Hippocampal formation (tissue), 2 donors: ENCODE measurements at places on chromosomes 7 and 10.

DNA sequence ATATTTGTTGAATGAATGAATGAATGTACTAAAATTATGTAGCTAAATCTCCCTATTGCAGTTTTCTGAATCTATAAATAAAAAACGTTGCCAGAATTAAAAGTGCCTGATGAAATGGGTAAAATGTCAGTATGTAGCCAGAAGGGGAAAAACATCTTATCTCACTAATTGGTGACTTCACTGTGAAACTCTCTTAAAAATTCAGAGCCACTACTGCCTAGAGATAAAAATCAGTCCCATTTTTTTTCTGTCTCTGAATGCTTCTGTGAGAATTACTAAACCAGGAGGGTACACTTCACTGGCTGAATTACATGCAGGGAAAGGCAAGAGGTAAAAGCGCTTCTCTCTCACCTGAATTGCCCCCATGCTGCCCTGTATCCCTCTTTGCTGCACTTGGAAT, 69.6 kb upstream of the HPS1 start:
- DNase-seq, result no peak

DNA sequence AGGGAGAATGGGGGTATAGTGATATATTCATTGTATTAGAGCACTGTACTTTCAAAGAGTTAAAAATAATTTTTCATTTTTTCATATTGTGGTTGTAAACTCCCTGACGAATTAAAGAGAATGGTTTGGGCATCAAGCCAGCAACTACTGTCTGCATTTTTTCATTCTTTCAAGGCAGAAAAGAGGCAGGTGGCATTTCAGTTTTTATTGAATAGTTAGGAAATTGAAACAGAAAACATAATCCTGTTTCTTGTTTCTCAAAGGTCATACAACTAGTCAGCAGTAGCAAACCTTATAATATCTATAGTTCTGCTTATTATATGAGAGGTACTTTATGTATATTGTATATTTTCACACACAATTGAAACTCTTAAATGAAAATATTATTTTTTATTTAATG, 303.9 kb upstream of the KCND2 start:
- DNase-seq, result no peak

- DNase-seq, result no peak
Observed at GRCh38 chr10:49532461-49532860, 6.5 kb downstream of the ERCC6 start.

GRCh38 chr10:64067009-64067606, 545.9 kb downstream of the REEP3 start:
- no peak for DNase-seq

DNA sequence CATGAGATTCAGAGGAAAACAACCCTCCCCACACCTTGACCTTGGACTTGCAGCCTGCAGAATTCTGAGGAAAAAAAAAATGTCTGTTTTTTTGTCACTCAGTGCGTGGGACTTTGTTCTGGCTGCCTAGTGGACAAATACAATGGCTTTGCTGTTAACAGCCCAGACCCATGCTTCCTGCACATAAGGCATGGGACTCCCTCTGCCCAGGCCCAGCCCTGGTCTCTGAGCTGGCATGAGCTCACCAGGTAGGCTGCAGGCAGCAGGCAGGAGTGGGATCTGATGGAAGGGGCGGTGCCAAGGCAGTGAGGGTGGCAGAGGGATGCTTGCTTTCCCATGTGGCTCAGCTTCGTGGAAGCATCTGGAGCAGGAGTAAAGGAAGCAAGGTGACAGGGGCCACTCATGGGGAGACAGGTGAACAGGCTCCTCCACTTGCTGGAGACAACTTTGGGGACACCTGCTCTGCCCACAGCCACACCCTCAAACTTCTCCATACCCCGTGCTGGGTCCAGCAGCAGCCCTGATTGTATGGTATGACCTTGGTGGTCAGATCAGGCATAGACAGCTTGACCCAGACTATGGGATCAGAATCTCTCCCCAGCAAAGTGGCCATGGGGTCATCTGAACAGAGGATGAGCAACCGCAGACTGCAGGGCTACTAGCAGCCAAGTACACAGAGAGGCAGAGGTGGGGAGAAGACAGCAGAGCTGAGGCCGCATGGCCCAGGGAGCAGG, 27.0 kb downstream of the ANXA8 start:
- DNase-seq, result no peak

GRCh38 chr7:1665549-1666316, 4.3 kb upstream of the ELFN1 start:
- no peak for DNase-seq

GRCh38 chr7:17633067-17633466, 307.2 kb downstream of the SNX13 start:
- DNase-seq, result no peak

DNA sequence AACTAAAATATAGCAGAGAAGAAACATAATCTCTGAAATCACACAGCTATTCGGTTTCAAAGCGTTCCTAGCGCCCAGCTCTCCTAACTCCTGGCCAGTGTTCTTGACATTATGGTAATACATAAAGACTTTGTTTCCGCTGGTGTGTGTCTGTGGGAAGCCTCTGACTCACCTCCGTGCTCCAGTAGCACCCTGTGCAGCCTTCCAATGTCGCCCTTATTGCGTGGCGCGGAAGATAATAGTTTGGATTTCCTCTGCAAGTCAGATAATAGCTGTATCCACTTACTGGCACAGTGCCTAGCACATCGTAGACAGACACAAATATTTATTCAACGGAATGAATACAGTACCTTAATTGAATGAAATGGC, 570 bp downstream of the BMS1 start:
- DNase-seq, result no peak

DNA sequence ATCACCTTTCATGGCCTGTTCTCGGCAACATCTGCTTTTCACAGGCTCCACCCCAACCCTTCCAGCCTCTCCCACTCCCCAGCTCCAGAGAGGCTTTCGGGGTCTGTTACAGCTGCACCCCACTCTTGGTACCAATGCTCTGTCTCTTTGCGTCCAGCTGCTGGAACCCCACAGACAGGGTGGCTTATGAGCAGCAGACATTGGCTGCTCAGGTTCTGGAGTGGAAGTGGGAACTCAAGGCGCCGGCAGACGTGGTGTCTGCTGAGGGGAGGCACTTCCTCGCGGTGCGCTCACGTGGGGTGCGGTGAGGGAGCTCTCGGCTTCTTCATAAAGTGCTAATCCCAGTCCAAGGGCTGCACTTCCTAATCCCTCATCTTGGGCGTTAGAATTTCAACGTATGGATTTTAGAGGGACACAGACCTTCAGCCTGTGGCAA, 185.7 kb downstream of the ELFN1 start:
- DNase-seq, result no peak

DNA sequence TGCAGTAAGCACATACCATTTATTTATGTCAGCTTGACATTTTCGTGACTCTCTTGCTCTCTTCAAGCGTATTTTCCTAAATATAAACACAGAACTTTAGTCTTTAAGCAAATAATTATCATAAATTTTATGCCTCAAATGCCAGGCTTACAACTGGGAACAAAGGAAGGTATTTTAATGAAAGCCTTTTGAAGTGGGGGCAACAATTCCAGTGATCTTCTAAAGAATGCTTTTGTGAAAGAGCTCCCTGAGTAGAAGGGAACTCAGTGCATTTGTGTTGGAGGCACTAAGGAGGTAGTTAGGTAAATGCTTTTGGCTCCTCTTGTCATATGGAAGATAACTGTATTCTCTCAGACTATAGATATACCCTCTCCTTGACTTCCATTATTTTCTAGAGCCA, 104.9 kb downstream of the VPS50 start:
- DNase-seq, result no peak

DNA sequence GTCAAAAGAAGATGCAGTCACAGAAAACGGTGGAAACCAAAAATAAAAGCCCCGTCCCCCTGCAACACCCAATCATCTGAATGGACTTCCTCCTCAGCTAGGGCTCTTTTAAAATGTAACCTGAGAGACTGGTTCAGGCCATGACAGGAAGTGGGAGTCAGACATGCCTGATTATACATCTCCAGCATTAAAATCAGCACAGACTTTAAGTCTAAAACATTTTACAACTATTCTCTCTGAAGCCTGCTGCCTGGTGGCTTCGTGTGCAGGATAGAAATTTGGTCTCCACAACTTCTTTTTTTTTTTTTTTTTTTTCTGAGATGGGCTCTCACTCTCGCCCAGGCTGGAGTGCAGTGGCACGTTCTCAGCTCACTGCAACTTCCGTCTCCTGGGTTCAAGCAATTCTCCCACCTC, 30.3 kb downstream of the HACD1 start:
- DNase-seq, result no peak

DNA sequence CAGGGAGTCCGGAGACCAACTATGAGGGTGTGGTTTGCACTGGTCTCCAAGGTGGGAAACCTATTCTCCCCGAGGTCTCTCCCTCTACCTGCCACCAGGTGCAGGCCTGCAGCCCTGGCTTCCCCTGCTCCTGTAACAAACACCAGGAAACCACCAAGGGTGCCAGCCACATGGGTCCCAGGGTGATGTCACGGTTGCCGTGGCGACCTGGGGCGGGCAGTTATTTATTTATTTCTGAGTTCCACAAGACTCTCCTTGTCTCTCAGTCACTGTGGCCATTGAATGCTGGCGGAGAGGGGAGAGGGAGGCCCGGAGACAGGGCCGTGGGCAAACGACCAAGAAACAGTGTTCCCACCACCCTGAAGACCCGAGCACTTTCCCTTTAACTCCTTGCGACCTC, 27.0 kb downstream of the MMD2 start:
- peak; percentile 81 for DNase-seq

- DNase-seq, result no peak
Observed at GRCh38 chr10:72954596-72955554, at the start of gene PLA2G12B. Gene PLA2G12B, minus strand, starts transcription at chr10:72954806. Its CDS starts 121 bp downstream, at chr10:72954685.

DNA sequence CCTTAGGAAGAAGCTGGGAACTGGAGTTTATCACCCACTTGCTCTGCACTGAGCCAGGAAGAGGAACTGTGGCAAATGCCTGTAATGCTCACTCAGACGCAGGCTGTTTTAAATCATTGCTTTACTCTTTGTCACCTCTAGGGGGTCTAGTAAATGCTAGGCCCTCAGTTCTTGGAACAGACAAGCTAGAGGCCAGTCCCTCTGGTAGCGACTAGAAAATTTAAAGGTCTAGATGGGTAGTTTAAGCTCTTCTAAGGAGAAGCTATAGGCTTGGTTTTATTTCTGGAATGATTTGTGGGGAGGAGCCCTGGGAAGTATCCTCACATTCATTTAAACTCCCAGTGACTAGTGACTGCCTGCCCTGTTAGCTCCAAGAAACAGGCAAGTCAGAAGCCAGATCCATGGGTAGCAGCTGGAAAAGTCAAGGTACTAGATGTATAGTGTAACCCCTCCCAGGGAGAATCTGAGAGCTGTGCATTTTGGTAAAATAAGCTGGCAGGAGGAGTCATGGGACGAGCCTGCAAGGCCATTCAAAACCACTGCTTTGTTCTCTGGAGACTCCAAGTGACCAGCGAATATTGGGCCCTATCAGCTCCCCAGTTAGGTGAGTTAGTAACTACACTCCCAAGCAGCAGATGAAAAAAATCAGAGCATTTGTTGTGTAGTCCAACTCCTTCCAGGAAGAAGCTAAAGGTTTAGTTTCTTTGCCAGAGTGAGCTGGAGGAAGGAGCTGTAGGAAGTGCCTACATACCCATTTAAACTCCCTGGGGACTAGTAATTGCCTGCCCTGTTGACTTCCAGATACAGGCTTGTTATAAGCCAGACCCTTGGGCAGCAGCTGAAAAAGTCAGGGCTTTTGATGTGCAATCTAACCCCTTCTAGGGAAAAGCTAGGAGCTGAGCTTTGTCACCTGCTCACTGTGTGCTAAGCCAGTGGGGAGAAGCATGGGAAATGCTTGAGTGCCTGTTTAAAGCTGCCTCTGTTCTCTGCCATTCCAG, 68.9 kb downstream of the DYNC1I1 start:
- DNase-seq, result no peak

DNA sequence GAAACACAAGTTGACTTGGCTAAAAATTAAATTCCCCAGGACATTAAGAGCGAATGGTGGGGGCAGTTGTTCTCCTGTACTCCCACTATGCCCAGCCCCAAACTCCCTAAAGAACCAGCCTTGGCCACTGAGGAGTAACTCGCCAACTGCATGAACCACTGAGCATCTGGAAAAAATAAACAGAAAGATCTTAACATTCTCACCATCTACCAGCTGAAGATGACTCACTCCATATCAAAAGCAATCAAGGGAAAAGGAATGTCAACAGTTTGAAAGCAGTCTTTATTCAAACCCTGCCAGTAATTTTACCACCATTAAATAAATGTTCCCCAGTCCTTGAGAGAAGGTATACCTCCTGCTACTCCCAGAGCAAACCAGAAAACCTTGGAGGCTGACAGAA, 45.4 kb downstream of the CTTNBP2 start:
- no peak for DNase-seq

DNA sequence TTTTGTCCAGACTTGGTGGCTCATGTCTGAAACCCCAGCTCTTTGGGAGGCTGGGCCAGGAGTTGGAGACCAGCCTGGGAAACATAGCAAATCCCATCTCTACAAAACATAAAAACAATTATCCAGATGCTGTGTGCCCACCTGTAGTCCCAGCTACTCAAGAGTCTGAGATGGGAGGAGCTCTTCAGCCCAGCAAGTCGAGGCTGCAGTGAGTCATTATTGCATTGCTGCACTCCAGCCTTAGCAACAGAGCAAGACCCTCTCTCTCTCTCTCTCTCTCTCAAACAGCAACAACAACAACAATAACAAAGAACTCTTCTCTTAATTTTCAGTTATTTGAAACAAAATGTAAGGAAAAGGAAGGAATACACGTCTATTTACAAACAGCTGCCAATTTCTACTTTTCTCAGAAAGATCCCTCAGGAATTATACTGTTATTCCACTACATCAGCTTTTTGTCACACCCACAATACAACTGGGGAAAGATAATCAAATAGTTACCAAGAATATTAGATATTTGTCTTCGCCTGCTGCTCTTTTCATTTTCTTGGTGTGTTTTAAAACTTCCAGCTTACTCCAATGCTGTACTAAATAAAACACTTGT, 5.1 kb upstream of the TSPAN12 start:
- DNase-seq, result no peak

DNA sequence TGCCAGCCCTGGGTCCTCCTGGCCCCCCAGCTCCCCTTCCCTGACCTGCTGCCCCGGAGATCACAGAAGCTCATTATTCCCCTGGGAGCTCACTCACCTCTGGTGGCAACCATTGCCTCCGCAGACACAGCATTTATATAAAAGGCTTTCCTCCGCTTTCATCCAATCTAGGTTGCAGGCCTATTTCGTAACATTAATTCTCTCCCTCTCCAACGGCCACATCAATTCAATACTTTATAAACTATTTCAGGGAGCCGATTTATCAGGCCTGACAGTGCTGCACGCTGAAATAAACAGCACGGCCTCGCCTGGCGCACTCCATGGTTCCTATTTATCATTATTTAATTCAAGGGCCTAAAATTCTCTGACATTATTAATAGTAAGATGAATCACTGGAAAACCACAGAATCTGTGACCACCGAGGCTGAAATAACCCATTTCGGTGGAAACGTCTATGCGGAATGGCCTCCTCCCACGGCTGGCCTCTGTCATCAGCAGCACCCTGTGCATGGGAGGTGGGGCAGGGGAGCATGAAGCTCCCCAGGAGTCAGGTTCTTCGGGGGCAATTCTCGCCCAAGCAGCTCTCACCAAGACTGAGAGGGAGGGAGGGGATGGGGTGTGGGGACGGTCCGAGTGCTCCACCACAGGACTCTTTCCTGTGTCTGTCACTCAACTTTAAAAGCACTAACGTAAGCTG, 249.3 kb upstream of the PFKP start:
- DNase-seq, result no peak
